WTC11 (cell line): ENCODE measurements at places on chromosomes 2 and 18. TPM values are rescaled to one million over a fixed set of nuclear protein-coding genes. Genes with fewer than 3 reads are reported as not detected.

The GNLY gene
- 0.44 TPM in 1 of 3 replicates, not detected in the others for total RNA-seq

- peaks cover 69% of the 10 kb centered on the region for H3K4me1 ChIP-seq
- DNase-seq: no peak
- no peaks in the 10 kb centered on the region for H3K27me3 ChIP-seq
- H3K4me3 ChIP-seq: no peak overlapping the region
- peaks cover 5% of the 10 kb centered on the region; the same call in 1 of the 2 replicates for H3K36me3 ChIP-seq
These were observed 95.6 kb upstream of the MGAT5 start for GRCh38 chr2:134158295-134158694.

DNA sequence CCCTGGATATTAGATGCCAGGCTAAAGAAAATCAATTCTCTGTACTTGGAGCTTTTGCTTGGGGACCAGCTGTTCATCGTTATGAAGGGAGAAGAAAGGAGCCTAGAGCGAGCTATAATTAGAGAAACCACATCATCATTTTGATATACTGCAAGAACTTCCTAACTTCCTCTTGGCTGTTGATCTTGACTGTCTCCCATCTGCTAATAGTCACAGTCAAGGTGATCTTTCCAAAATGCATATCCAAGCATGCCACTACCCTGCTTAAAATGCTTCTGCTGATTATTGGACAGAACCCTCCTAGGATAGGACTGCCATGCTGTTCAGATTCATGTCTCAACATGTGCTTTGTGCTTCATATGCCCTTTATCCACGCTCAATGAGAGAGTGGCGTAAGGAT, 54.8 kb downstream of the RAPGEF4 start:
- no peaks in the 10 kb centered on the region for H3K36me3 ChIP-seq
- no peak overlapping the region for H3K4me3 ChIP-seq
- no peaks in the 10 kb centered on the region for H3K4me1 ChIP-seq
- no peak overlapping the region for H3K27ac ChIP-seq
- no peak for DNase-seq

- H3K27me3 ChIP-seq: no peaks in the 10 kb centered on the region
- H3K4me1 ChIP-seq: peaks cover 53% of the 10 kb centered on the region
- no peak for DNase-seq
- peaks cover 24% of the 10 kb centered on the region for H3K36me3 ChIP-seq
- no peak overlapping the region for H3K4me3 ChIP-seq
- H3K27ac ChIP-seq: no peak overlapping the region
These were observed 102.6 kb downstream of the VSNL1 start for GRCh38 chr2:17643031-17643615.

The MYO5B gene
- 7.0 to 8.7 TPM (median 7.4 TPM) in 3 replicates for total RNA-seq

GRCh38 chr2:201151127-201151981, 31.6 kb upstream of the CASP10 start:
- peaks cover 4% of the 10 kb centered on the region for H3K36me3 ChIP-seq
- no peaks in the 10 kb centered on the region for H3K27me3 ChIP-seq
- peaks cover 16% of the 10 kb centered on the region for H3K4me1 ChIP-seq
- H3K27ac ChIP-seq: peak overlapping the region; percentile 64; the same call in 1 of the 2 replicates

GRCh38 chr2:6072768-6073167, 380.6 kb downstream of the SOX11 start:
- peaks cover 7% of the 10 kb centered on the region for H3K27me3 ChIP-seq
- H3K36me3 ChIP-seq: peaks cover 64% of the 10 kb centered on the region
- no peak overlapping the region for H3K27ac ChIP-seq
- H3K4me1 ChIP-seq: no peaks in the 10 kb centered on the region
- DNase-seq: no peak

The MOB1A gene
- total RNA-seq: 84.9 to 92.6 TPM (median 88.2 TPM) in 3 replicates
